Occipital lobe (tissue), 3 donors: ENCODE measurements at places on chromosomes 3 and 15.

DNA sequence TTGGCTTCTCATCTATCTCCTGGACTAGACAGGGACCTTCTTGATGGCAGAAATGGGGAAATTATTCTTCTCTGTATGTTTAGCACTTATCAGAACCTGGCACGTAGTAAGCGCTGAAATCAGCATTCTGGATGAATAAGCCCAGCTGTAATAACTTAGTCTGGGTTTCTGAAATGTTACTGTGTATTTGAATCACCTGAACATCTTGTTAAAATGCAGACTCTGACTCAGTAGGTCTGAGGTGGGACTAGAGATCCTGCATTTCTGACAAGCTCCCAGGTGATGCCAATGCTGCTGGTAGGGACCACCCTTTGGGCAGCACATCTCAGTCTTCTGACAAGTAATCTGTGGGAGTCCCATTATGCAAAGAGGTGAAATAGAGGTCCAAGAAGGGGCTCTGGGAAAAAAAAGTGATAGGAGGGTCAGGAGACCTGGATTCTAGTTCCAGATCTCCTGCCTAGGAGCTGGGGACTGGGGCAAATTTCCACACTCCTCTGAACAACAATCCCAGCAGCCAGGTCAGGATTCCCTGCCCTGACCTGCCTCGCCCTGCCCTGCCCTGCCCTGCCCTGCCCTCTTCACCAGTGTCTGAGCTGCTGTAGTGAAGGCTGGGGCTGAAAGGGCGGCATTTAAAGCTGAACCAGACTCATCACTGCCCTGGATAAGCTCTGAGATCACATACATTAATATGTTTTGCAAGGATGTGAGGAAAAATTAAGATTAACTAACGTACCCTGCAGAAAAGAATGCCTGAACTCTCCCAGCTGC is 17.2 kb upstream of the SLC6A11 start:
- no peak for DNase-seq

DNA sequence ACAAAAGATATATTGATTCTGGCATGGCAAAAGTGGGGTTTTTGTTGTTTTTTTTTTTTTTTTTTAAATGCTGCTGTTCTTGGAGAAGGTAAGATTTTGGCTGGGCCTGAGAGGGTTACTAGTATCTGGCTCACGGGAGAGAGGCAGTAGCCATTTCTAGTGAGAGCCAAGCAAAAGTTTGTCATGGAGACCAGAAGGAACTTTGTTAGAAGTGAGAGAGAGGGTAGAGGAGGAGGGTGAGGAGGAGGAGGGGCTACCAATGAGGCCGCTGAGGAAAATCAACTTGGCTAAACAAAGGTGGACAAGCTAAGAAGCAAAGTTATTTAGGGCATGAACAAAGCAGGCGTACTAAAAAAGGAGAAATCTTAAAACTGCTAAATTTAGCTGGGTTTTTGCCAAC is 48.9 kb upstream of the STRIT1 start:
- DNase-seq = no peak

DNA sequence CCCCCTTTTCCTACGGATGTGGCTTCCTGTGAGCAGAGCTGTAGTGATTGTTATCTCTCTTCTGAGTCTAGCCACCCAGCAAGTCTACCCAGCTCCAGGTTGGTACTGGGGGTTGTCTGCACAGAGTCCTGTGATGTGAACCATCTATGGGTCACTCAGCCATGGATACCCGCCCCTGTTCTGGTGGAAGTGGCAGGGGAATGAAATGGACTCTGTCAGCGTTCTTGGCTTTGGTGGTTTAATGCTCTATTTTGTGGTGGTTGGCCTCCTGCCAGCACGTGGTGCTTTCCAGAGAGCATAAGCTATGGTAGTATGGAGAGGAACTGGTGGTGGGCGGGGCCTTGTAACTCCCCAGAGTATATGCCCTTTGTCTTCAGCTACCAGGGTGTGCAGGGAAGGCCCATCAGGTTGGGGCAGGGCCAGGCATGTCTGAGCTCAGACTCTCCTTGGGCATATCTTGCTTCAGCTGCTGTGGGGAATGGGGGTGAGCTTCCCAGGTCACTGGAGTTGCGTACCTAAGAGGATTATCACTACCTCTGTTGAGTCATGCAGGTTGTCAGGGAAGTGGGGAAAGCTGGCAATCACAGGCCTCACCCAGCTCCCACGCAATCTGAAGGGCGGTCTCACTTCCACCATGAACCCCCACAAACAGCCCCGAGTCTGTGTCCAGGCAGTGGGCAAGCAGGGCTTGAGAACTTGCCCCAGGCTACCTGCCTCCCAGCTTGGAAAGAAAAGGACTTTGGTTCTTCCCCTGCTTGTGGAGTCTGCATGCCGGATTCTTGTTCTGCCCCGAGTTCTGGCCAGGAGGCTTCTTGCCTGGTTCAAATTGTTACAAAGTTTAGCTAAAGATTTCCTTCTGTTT is 9.0 kb upstream of the ADGRG7 start:
- DNase-seq = no peak

DNA sequence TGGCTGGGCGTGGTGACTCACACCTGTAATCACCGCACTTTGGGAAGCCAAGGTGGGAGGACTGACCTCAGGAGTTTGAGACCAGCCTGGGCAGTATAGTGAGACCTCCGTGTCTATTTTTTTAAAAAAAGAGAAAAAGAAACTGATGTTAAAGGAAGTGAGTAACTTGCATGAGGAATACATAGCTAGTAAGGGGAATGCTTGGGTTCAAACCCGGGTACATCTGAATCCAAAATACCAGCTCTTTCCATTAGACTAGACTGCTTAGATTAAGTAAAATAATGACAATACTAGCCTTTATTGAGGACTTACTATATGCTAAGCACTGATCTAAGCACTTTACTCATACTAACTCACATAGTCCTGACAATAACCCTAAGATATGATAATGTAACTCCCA is 22.4 kb downstream of the TM4SF4 start:
- no peak for DNase-seq

DNA sequence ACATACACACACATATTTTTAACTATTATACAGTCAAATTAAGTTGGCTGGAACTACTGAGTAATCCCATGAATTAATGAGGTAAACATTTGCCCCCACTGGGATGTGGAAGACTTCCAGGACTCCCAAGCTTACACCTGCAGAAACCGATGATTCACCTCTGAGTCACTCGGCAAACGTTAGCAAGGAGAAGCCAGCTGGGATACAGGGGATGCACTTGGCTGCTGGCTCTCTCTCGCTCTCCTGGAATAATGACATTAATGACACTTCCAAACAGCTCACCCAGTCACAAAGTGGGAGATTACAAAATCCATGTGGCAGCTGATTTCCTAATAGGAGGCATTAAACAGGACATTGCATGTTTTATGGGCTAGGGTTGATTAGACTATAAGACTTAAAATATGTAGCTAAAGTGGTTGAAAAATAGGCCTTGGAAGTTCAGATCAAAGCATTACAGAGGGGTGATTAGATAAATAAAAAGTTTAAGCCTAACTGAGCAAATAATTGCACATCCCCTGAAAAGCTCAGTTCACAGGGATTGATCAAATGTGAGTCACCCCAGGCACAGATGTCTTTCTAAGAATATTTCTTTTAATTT is 500.9 kb downstream of the SOX2 start:
- peak; percentile 38 for DNase-seq
